Activated naive CD4-positive, alpha-beta T cell (primary cell): ENCODE measurements at places on chromosomes 7 and 10.

DNA sequence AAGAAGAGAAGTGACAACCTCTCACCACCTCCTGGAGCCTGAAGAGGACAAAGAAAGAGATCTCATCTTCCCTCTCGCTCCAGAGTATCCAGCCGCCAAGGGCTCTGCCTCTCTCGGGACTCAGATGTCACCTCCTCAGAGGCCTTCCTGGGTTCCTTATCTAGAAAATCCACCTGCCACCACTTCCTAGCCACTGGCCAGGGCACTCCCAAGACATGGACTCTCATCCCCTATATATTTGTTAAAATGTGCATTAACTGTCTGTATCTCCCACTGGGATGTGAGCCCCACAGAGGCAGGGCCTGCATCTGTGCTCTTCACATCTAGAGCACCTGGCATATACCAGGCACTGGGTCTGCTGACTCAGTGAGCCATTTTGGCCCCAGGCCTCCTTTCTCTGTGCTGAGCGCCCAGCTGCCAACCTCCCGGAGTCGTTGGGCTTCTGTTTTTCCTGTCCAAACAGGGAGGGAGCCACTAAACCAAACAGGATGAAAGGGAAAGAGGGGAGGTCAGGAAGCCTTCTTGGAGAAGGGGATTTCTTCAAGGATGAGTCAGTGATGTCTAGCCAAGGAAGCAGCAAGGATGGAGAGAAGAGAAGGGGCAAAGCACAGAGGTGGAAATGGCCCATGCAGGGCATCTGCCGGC lies 58.9 kb downstream of the KCNMA1 start:
- DNase-seq: no peak

GRCh38 chr10:61487506-61487905 lies 34.3 kb upstream of the TMEM26 start:
- DNase-seq: no peak

DNA sequence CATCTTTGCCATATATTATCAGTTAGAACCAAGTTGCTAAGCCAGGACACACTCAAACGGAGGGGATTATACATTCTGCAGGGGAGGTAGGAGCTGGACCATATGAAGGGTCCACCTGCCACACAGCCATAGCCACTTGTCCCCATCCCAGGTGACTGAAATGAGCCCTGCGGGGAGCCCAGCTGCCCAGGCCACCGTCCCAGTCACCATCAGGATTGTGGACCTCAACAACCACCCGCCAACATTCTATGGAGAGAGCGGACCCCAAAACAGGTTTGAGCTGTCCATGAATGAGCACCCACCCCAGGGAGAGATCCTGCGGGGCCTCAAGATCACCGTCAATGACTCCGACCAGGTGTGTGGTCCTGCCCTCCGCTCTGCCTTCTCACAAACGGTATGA lies 13.7 kb downstream of the CDHR1 start:
- no peak for DNase-seq

GRCh38 chr7:117135553-117135891 lies 182.2 kb downstream of the ST7 start:
- no peak for DNase-seq

DNA sequence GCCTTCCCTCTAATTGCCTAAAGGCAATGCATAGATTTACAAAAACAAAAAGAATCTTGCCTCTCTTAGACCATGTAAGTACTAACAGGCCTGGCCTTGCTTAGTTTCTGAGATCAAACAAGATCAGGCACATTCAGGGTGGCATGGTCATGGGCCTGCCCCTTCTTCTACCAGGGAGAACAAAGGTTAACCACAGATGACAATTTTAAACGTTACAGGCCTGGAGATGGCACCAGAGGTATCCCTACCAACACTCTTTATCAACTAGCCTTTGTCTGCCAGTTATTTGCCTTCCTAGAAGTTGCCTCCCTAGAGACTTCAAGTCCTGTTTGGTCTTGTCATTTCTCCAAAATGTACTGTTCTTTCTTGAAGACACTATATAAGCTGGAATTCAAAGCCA lies 252.6 kb downstream of the DOCK4 start:
- no peak for DNase-seq

GRCh38 chr10:20846263-20846662 lies 50.8 kb downstream of the NEBL start:
- no peak for DNase-seq

DNA sequence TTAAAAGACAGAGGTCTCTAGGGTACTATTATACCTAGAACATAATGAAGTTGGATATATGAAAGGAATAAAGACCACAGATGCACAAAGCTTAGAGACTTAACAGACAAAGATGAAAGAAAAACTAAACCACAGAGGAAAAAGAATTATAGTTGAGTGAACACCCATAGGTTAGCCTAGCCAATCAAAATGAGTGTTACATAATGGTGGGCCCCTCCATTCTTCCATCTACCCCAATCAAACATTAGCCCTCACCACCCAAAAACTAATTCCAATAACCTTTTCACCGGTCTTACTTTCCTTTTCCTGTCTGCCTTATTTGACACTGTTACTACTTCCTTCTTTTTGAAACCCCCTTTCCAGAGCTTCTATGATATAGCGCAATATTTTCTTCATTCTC lies 130.1 kb downstream of the ELMO1 start:
- DNase-seq: no peak

- DNase-seq: no peak
These were observed 4.0 kb upstream of the ATP6V1F start for GRCh38 chr7:128858380-128859231.

GRCh38 chr7:42264702-42265101 lies 27.7 kb upstream of the GLI3 start:
- no peak for DNase-seq

- DNase-seq: no peak
These were observed 88.0 kb upstream of the NAMPT start for GRCh38 chr7:106372595-106373318.

DNA sequence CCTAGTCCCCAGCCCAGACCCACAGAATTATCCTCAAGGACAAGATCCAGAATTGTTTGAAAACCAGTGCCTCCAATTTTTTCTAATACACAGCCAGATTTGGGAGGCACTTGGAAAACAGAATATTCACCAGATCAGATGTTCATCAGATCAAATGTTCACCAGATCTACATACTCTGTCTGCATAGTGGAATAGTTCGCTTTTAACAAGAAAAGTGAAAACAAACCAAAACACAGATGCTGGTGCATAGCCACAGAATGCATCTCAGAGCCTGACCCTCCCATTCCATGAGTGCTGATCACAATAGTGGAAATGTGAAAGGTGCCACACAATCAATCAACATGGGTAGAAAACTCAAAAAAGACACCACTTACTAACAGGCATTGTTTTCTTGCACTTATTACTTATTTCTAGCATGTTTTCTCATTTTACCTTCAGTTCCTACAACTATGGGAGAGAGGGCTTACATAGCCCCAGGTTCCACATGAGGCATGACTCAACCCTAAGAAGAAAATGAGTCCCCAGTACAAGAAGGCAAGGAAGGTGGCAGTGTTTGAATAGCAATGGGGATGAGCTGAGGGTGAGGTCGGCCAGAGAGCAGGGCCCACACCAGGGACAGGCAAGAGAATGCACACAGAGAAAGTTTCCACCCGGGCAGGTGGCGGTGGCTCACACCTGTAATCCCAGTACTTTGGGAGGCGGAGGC lies 432.7 kb upstream of the NFE2L3 start:
- no peak for DNase-seq

- DNase-seq: no peak
These were observed 207.7 kb upstream of the SHH start for GRCh38 chr7:156019776-156020565.

DNA sequence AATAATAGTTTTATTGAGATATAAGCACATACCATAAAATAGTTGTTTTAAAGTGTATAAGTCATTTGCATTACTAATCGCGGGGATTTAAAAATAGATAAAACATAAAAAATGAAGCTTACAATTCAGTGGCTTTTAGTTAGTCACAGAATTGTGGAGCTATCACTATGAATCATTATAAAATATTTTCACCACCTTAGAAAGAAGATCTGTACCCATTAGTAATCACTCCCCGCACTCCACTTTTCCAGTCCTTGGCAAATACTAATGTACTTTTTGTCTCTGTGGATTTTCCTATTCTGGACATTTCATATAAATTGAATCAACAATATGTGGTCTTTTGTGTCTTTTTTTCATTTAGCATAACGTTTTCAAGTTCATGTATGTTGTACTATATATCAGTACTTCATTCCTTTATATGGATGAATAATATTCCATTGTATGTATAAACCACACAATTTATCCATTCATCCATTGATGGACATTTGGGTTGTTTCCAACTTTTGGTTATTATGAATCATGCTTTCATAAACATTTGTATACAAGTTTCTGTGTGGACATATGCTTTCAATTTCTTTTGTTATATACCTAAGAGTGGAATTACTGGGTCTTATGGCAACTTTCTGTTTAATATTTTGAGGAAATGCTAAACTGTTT lies 162.5 kb downstream of the MAGI2 start:
- no peak for DNase-seq

GRCh38 chr10:102661658-102662028 lies 17.4 kb downstream of the TRIM8 start:
- no peak for DNase-seq

GRCh38 chr10:1451362-1451888 lies 285.9 kb downstream of the ADARB2 start:
- no peak for DNase-seq

DNA sequence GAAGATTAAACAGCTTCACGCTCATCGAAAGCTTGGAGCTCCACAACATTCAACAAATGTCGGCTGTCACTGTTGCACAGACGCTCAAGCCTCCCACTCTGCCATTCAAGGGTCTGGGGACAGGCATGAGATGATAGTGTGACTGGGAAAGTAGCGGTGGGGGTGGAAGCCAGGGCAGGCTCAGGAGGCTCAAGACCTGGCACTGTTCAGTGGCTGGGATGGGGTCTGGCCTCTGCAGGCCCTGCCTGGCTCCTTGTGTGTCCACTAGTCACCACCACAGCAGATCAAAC lies 13.5 kb upstream of the GTPBP4 start:
- DNase-seq: no peak
